ENCODE measurements at places on chromosomes 13 and 19. TPM values are rescaled to one million over a fixed set of nuclear protein-coding genes. Genes with fewer than 3 reads are reported as not detected.

Gene DDX39A
- total RNA-seq: 53.4 TPM

Gene ZNF90
- total RNA-seq: 0.74 TPM

Gene ZNF223
- total RNA-seq: 2.9 TPM

Gene CEACAM5
- not detected for total RNA-seq

Gene PNMA8A
- 13.1 TPM for total RNA-seq

Gene PSG6
- 1.1 TPM for total RNA-seq

Gene ICAM4
- 0.15 TPM for total RNA-seq

DNA sequence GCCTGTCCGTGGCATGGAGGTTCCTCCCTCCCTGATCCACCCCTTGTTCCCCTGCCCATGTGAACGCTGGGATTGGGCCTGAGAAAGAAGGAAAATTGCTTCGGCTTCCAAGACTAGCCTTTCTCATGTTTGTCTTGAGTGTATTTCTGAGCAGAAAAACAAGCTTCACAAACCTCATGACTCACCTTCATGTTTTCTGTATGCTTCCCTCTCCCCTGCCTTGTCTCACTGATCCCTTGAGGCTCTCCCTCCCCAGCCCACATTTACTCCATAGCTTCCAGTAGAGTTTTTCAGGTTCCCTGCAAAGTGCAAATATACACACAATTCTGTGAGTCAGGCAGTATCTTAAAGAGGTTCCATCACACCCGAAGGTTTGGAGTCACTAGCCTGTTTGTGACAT, 572.4 kb downstream of the UQCRFS1 start:
- DNase-seq: no peak

- peak; percentile 26 for DNase-seq
Observed at GRCh38 chr13:42991898-42992763, at the start of gene EPSTI1. Gene EPSTI1 (minus strand): TSS chr13:42992241. CDS start chr13:42992165, 76 bp downstream.

DNA sequence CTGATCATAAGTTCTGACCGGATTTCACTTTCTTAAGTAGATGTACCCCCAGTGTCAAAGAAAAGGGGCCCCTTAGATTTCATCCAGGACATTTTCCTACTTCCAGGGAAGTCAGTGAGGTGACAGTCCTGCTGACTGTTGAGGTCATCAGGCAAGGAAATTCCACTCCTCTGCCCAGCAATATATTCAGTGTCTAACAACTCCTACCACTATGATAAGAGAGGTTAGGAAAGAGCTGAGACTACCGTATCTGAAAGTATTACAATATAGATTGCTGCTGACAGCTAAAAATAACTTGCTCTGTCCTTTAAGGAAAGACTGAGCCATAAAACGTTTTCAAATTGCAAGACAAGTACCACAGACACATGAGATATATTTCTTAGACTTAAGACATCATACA, 325.1 kb downstream of the EFNB2 start:
- DNase-seq: no peak

DNA sequence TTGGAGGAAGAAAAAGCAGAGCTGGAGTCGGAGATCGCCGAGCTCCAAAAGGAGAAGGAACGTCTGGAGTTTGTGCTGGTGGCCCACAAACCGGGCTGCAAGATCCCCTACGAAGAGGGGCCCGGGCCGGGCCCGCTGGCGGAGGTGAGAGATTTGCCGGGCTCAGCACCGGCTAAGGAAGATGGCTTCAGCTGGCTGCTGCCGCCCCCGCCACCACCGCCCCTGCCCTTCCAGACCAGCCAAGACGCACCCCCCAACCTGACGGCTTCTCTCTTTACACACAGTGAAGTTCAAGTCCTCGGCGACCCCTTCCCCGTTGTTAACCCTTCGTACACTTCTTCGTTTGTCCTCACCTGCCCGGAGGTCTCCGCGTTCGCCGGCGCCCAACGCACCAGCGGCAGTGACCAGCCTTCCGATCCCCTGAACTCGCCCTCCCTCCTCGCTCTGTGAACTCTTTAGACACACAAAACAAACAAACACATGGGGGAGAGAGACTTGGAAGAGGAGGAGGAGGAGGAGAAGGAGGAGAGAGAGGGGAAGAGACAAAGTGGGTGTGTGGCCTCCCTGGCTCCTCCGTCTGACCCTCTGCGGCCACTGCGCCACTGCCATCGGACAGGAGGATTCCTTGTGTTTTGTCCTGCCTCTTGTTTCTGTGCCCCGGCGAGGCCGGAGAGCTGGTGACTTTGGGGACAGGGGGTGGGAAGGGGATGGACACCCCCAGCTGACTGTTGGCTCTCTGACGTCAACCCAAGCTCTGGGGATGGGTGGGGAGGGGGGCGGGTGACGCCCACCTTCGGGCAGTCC, 5.0 kb downstream of the FOSB start:
- no peak for DNase-seq

DNA sequence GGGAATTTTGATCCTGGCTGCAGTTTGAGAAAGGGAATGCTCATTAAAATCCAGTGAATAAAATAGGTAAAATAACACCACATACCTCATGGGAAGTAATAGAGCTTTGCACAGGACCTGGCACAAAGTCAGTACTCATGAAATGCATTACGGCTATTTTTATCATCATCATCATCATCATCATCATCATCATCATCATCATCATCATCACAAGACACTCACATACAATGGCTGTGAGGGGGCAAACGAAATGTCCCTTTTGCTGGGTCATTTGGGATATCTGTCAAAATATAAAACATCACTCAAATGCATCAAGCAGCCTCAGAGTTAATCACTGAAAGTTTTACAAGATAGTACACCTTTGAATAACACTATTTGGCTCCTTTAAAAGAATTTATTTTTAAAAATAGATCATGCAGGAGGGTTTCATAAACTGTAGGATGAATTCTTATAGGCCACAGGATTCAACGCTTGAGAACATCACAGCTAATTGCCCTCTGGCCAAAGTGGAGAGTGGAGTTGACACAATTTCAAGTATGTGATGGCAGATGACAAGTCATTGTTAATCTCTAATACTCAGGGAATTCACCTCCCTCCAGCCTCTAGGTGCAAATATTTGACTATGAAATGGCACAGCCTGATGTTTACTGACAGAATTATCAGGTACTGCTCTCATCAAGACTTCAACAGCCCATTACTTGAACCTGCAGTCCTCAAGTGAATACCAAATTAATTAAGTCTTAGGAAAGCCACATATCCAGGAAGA, 14.2 kb upstream of the ZNF599 start:
- DNase-seq: no peak

DNA sequence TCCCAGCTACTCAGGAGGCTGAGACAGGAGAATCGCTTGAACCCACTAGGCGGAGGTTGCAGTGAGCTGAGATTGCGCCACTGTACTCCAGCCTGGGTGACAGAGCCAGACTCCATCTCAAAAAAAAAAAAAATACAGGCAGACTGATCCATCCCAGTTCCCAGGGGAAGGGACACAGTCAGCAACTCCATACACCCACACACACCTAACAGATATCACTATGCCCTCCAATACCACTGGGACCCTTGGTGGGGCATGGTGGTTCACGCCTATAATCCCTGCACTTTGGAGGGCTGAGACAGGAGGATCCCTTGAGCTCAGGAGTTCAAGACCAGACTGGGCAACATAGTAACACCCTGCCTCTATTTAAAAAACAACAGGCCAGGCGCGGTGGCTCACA, 2.6 kb downstream of the DPF1 start:
- no peak for DNase-seq

DNA sequence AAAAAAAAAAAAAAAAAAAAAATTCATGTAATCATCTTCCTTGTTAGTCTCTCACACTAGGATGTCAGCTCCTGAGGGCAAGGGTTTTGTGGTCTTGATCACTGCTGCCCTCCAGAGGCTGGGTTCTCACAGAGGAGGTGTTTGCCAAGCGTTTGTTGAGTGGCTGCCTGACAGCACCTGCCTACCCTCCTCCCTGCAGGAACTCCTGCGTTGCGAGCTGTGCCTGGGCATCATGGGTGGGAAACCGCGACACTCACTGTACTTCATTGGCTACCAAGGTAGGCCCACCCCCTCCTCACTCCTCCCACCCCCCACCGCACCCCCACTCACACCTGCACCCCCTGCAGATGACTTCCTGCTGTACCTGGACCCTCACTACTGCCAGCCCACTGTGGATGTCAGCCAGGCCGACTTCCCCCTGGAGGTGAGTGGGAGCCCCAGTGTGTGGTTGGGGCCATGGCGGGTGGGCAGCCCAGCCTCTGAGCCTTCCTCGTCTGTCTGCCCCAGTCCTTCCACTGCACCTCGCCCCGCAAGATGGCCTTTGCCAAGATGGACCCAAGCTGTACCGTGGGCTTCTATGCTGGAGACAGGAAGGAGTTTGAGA, 8.1 kb downstream of the ATG4D start:
- DNase-seq: peak; percentile 31

DNA sequence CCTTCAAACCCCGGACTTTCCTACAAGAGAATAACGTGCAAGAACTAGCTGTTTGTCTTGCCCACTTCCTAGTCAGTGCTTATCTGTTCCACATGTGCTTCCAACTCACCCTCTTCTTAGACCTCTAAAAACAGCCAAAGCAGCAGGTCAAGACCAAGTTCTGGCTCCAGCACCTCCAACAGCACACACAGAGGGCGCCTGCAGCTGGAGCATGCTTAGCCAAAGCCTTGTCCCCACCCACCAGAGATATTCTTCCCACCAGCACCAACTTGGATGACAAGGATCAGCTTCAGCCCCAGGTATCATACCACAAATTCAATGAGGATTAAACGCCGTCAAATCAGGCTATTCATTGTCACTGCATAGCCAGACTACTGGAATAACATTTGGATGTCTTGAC, 17.9 kb downstream of the RCBTB1 start:
- no peak for DNase-seq

DNA sequence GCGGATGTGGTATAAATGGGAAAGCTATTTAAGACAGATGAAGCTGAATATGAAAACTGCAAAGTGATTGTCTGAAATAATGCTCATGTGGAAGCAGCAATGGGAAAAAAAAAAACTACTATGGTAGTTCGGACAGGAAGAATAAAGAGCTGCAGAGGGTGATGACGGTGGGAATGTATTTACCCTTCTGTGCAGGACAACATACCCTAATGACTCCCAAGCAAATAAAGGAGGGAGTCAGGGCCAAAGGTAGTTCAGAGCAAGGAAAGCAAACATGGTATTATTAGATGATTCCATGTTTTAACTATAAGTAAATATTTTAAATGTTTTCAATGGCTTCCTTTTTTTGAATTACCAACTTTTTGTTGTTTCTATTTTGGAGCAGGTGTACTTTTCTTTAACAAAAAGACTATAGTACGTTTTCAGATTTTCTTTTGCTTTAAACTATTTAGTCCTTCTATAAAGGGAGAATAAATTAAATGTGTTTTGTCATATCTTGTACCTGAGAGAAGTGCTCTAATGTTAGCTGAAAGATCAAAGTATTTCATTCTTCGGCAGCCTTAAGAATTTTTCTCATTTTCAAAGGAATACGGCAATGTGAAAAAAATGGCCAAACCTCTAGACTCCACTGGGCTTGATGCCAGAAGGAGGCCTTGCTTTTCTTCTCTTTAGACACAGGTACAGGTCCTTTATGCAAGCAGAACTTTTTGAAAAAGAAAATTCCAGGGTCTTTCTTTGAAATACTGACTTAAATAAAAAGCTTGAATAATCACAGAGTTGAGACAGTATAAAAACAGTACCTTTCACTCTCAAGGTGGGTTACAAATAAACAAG, 67.8 kb upstream of the ZDHHC20 start:
- DNase-seq: no peak

DNA sequence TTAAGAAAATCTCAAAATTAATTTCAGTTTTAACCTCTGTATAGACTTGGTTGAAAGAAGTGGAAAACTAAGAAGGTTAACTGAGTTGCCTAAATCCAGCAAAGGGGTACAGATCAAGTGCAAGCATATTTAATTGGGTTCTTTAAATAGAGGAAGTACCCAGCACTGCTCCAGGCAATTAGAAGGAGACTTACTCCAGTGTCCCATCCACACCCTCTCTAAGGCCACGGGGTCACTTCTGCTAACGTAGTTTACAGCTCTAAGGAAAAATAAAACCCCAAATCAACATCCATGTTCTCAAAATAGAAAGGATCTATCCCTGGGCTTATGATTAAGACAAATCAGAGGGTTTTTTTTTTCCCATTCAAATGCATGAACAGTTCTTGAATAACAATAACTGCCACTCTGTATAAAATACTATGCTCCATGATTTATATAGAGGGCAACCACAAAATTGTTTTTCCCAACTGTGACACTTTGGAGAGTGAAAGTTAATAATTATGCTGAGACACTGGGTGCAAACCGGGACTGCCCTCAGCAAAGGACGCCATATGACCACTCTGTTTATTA, 4.6 kb downstream of the FRY start:
- DNase-seq: no peak

DNA sequence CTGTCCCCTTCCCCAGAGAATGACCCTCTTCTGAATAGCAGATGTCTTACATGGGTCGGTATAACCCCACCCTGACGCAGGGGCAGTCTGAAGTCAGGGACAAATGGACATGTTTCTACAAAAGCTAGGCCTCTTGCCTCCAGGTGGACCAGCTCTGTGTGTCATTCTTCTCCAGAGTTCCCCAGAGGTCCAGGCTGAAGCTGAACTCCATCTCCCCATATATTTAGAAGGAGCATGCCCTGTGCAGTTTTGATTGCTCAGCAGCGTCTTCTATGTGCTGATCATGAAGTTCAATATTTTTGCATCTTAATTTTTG, 8.8 kb upstream of the NALCN start:
- no peak for DNase-seq

DNA sequence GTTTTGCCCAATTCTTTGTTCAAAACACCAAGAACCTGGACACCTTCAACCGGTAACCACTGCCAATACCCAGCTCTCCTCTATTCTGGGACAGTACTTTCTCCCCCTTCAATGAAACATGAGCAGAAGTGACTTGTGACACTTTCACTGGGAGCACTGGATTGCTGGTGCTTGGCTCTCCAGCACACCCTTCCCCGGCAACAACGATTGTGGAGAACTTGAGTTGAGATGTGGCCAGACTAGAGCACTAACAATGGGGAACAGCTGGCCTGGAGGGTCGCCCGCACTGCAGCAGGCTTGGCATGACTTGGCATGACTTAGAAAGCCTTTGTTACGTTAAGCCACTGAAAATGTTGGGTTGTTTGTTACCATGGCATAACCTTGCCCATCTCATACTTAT, 7.5 kb upstream of the B3GLCT start:
- no peak for DNase-seq

DNA sequence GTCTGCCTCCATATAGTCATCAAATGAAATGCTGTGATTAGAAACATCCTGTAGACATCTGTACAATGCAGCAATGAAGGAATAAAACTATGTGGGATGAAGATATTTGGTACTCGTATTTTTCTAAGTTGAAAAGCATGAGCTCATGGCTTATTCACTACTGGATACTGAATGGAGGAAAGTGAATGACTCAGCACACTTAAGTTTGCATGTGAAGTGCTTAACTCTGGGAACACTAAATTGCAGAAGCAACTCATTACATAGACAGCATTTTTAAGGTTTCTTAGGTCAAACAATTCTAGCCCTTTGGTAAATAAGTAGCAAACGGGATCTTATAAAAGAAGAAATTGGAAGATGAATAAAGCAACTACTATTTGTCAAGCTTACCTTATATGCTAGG, 429.0 kb upstream of the MIR17HG start:
- no peak for DNase-seq

- no peak for DNase-seq
Observed at GRCh38 chr13:67645874-67646467, 415.8 kb upstream of the PCDH9 start.
